A375 (cell line): ENCODE measurements at places on chromosomes 4 and X. TPM values are rescaled to one million over a fixed set of nuclear protein-coding genes. Genes with fewer than 3 reads are reported as not detected.

Gene FAM114A1
- 37.8 and 42.3 TPM in 2 replicates for total RNA-seq

Gene GPC3
- not detected in 2 replicates for total RNA-seq

Gene SH2D1A
- 0.05 and 0.08 TPM in 2 replicates for total RNA-seq

Gene CCNA2
- total RNA-seq: 63.8 and 66.1 TPM in 2 replicates

Gene USP11
- 73.3 and 80.0 TPM in 2 replicates for total RNA-seq
